H7 (cell line): ENCODE measurements at places on chromosomes 11 and 22.

DNA sequence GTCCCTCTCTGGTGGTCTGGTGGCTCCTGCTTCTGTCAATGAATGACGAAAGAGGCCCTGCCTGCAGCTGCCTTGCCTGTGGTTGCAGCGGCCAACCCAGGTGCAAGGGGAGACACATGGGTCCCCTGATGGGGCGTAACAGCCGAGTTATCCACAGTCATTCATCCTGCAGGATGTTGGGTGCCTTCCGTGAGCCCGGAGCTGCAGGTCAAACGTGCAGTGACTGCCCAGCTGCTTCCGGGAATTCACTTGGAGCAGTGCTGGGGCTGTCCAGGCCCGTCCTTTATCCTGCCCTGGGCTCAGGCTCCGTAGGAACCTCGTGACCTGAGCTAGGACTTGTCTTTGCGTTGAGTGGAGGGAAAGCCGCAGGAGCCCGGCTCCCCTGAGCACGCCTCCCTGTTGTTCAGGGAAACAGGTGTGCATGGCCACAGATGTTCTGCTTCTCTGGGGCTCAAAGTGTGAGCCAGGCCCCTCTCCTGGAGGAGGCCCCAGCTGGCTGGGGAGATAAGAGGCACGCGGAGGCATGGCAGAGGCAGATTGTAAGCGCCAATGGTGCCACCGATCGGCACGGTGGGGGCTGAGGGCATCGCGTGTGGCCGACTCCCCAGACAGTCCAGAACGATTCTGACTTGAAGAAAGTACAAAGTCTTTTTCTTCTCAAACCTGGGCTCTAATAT lies 635.4 kb downstream of the BRD1 start:
- DNase-seq: no peak

DNA sequence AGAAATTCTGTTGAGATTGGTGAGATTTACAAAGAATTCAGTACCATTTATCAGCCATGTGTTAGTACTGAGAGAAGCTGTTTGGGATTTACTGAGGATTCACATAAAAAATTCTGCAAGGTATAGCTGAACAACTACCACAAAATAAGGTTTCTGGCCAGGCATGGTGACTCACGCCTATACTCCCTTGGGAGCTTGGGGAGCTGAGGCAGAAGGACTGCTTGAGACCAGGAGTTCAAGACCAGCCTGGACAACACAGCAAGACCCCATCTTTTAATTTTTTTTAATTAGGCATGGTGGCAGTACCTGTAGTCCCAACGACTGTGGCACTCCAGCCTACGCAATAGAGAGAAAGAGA lies 86.7 kb downstream of the SIK3 start:
- no peak for DNase-seq

- no peak for DNase-seq
Observed at GRCh38 chr22:38481162-38481870, 13.4 kb downstream of the KDELR3 start.

- DNase-seq: no peak
Observed at GRCh38 chr22:42233879-42234278, 36.6 kb downstream of the TCF20 start.

DNA sequence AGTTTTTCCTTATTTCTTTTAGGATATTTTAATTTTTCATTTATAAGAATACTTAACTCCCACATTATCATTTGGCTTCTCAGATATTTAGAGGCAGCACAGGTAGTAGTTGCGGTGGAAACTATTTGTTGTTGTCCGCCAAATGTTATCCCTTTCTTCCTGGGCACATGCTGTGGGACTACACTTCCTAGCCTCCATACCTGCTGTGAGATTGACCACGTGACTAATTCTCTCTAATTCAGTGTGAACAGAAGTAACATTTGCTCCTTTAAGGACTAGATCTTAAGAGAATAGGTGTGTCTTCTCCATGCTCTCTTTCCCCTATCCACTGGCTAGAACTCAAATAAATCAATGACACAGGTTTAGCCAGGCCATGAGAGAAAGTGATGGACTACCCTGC lies 136.5 kb downstream of the ATG16L2 start:
- DNase-seq: peak; percentile 46

DNA sequence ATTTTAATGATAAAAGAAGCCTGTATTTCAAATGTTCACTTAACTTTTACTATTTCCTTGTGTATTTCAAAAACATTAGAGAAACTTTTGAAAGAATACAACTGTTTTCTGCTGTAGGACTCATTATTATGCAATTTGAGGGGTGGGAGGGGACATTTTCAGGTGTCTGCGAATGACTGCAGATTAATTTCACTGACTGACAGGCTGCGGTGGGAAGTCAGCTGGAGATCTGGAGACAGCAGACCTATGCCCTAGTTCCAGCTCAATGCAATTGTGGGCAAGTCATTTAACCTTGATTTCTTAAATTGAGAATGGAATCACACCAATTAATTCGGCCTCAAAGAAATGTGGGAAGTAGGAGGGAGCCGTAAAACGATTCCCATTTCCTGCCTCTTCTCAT lies 128.7 kb downstream of the ARL14EP start:
- no peak for DNase-seq

DNA sequence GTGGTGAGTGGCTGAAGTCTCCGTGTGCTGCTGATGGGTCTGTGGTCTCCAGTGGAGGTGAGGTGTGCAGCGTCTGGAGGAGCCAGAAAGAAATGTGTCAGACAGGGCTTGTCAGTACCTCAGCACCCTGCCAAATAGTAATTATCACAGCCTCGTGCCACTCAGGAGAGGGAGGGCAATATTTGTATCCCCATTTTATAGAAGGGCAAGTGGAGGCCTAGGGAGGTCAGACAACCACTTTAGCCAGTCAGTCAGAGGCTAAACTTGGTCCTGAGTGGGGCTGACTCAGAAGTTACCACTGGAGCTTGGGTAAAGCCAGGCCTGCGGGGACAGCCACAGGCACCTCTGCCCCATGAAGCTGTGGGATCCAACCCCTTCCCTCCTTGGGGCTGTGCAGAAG lies 11.5 kb upstream of the ELF5 start:
- DNase-seq: no peak

- peak; percentile 51 for DNase-seq
Observed at GRCh38 chr11:19817265-19817851, 104.7 kb downstream of the NAV2 start.

GRCh38 chr11:64848826-64849597 lies 4.6 kb upstream of the CDC42BPG start:
- DNase-seq: peak; percentile 90

- no peak for DNase-seq
Observed at GRCh38 chr22:36352803-36353507, 34.8 kb downstream of the MYH9 start.

DNA sequence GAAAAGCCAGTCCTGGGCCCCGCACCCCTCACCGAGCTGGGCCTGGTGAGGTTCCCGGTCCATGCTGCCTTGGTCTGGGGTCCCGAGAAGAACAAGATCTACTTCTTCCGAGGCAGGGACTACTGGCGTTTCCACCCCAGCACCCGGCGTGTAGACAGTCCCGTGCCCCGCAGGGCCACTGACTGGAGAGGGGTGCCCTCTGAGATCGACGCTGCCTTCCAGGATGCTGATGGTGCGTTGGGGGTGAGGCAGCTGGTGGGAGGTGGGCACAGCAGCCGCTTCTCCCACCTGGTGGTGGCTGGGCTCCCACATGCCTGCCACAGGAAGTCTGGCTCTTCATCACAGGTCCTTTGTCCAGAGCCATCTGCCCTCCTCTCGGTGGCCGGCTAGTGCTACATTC lies 4.5 kb upstream of the SMARCB1 start:
- DNase-seq: no peak

GRCh38 chr11:77710358-77710757 lies 72.8 kb upstream of the CLNS1A start:
- DNase-seq: no peak

GRCh38 chr11:60942970-60943565 lies 8.9 kb downstream of the SLC15A3 start:
- DNase-seq: no peak

- DNase-seq: no peak
Observed at GRCh38 chr22:24419475-24419850, 7.9 kb upstream of the ADORA2A start.

GRCh38 chr22:27226666-27227065 lies 569.3 kb downstream of the MIAT start:
- no peak for DNase-seq
